Activated CD8-positive, alpha-beta memory T cell treated with anti-CD3 and anti-CD28 coated beads, Interleukin-2, amount 50 U/mL, for 48 hours (primary cell): ENCODE measurements at places on chromosomes 16 and 17.

- DNase-seq: no peak
Observed at GRCh38 chr17:74408262-74408661, 23.6 kb upstream of the GPRC5C start.

GRCh38 chr17:47801906-47802305 lies 19.7 kb downstream of the OSBPL7 start:
- DNase-seq: no peak

DNA sequence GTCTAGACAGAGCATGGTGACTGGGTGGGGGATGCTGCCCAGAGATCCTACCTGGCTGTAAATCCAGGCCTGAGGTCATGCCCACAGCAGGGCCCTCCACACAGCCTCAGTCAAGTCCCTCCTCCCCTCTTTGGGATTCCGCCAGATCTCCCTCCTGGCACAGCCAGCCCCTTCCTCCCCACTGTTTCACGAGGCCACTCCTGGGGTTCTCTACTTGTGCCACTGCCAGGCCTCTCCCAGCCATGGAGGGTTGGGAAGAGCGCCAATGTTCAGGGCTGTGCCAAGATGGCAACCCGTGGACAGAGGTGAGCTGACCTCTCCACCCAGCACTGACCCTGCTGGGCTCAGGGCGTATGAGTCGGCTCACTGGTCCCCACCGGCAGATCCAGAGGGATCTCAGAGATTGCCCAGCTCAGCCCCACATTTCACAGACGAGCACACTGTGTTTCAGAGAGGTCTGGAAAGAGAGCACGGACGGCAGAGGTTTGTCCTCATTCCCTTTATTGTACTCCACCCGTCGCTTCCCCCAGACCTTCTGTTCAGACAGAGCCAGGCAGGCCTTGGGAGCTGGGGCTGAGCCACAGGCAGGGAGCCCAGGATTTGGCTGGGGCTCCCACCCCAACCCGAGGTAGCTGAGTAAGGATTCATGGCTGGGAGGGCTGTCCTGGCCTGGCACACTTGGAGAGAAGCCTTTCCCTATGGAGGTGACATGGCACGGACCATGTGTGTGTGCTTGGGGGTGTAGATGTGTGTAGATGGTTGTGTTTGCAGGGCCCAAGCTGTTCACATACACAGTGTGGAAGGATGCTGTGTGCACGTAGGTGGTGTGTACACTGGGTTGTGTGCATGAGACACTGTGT lies 3.5 kb upstream of the CAMKK1 start:
- DNase-seq: no peak

- no peak for DNase-seq
Observed at GRCh38 chr17:55532670-55533069, 21.4 kb upstream of the SMIM36 start.

DNA sequence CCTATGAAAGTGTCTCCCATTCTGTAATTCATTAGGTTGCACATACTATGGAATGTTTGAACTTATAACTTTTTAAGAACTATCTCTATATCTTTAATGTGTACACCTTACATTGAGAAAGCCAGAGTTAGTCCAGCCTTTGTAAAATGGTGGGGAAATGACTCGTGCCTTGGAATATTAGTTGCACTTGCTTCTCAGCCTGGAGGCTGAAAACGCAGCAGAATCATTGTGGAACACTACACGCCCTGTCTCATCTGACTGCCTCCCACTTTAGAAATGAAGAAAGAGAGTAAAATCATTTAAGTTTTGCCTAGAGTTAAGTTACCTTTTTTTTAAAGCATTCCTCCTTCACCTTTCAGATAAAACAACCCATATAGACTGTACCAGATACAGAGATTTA lies 90.7 kb upstream of the WSB1 start:
- DNase-seq: no peak

- DNase-seq: no peak
Observed at GRCh38 chr16:10386517-10387100, 748 bp downstream of the ATF7IP2 start.

- DNase-seq: no peak
Observed at GRCh38 chr17:20852990-20853370, 189.8 kb downstream of the USP22 start.

DNA sequence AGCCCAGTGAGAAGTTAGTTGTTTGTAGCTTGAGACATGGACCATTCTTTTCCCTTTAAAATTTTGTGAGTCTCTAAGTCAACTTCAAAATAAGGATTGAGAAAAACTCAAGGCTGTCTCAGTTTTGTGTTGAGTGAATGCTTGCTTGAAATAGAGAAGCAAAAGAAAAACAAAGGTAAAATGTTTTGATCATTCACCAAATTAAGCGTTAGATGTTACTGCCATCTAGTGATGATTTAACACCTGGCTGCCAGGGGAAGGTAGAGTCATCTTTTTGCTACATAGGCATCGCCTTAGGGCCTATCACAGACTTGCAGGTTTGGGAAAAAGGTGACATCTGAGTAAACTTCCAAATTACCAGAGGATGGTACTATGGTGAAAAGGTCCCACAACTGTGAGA lies 74.4 kb downstream of the PCTP start:
- no peak for DNase-seq

- no peak for DNase-seq
Observed at GRCh38 chr17:4147751-4148310, 4.8 kb downstream of the CYB5D2 start.

GRCh38 chr17:61352408-61352770 lies 47.3 kb upstream of the TBX2 start:
- DNase-seq: no peak

DNA sequence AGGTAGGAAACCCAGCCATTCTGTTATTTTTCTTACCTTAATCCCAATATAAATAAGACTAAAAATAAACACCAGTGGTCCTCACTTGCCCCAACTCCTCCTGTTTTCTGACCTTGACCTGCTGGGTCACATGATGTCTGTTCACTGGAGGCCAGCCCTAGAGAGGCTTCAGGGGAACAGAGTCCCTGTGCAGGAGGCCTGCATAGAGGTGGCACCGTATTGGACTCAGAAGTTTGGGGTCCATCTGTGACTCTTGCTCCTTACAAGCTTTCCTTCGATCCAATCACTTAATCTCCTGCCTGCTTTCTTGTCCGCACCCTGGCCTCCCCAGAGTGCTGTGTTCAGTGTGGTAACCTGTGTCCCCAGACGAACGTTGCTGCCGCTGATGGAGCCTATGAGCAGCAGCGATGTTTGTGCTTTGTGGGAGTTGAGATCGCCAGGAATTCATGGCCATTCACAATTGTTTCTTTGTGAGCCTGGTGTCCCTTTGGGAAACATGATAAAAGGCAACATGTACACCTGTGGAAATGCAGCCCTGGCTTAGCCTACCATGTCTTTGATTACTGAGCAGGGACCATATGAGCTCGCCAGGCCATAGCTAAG lies 4.7 kb downstream of the IGSF6 start:
- no peak for DNase-seq

DNA sequence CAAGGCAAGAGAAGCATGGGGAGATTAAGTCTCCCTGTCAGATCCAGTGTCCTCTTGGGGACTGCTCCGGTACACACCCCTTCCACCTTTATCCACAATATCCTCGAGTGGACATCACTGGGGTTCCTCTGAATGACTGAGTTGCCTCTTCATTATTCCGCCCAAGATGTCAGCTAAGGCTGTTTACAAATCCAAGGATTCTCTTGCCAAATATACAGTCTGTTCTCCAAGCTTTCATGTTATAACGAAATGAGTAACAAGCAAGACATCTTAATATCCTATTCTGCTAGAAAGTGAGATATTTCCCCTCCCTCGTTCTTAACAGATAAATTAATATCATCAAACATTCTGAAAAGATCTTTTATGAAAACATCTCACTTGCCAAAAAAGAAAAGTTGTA lies 314.1 kb upstream of the IRX5 start:
- DNase-seq: no peak

DNA sequence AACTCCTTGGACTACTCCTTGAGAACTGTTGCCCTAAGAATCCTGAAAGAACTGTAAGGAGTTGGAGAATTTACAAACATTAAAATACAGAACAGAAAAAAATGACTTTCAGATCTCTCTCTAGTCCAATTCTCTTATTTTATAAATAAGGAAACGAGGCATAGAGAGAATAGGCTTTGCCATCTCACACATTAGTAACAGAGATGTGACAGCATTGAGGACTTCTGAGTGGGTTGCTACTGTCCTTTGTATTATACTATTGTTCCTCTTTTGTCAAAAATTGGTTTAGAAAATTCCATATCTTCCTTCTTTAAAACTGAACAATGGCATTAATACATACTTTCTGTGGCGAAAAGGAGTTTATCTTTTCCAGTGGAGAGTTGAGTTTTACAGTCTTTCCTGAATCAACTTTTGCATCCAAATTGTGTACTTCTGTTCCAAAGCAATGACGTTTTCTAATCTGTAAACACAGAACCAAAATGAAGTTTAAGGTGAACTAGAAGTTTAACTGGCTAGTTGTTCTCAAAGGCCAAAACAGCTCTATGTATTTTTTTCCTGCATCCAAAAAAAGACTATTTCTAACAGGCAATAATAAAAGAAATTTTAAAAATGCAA lies 16.5 kb downstream of the BRIP1 start:
- DNase-seq: no peak

DNA sequence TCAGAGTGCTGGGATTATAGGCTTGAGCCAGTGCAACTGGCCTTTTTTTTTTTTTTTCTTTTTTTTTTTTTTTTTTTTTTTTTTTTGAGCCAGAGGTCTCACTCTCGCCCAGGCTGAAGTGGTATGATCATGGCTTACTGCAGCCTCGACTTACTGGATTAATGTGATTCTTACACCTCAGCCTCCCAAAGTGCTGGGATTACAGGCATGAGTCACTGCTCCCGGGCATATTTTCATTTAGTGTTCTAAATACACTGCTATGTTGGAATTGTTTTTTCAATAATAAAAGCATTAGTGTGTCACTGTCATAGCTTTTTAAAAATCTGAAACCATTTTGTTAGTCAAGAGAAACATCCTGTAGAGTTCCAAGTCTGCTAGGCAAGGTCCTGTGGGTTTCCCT lies 40.3 kb downstream of the NDE1 start:
- DNase-seq: no peak

DNA sequence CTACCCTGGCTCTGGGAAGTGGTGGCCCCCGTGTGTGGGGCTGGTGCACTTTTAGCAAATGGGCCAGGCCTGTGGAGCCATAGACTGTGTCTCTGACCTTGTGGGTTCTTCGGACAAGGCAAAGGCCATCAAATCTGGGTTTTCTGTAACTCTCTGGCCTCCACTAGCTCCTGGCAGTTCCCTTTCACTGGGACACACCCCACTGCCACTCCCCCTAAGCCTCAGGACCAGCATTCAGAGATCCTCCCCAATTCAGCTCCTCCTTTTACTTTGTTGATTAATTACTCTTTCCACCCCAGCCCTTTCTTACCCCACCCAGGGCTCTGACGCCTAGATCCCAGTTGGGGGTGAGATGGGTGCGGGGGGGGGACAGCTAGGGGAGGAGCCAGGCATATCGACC lies 53.9 kb upstream of the IRX3 start:
- DNase-seq: no peak

DNA sequence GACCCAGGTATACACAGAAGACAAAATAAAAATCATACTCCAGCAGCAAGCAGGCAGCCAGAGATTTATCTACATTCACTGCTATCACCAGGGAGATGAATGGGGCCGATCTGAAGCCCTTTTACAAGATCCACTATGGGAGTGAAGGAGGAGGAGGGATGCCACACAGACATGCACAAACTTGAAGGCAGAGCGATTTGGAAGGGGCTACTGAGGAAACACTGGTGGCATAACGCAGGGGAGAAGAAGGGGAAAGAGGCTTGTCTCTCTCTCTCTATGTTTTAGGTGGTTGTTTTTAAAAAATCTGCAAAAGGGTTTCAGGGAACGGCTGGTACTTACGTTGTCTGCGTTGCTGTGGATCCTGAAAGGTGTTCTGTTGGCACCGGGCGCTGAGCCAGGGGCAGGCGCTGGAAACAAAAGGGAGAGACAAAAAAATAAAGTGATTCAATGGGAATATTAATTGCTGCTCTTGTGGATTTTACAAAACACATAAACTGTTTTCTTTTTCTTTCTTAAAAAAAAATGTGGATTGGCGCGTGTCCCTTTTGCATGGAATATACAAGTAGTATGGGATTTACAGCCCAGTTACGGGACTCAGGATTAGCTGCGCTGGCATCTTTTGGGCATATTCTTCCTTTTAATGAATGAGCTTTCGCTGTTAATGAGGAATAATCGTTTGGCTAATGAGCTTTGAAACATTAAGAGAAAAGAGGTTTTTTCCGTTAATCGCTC lies 255.3 kb upstream of the PMFBP1 start:
- DNase-seq: no peak

DNA sequence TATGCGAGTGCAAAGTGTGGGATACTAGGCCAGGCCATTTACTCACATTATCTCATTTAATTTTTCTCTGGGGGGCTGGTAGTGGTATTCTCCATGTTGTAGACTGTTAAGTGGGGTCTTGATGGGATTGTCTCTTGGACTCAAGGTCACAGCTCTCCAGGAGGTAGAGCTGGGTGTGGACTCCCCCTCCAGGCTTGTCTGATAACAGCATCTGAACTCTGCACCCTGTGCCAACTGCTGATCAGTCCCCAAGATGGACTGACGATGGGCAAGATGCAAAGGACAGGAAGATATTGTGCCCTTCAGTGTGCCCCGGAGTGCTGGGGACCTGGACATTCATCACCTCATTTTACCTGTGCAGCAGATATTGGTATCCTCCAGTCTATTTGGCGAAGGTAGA lies 147.8 kb downstream of the MSI2 start:
- no peak for DNase-seq

DNA sequence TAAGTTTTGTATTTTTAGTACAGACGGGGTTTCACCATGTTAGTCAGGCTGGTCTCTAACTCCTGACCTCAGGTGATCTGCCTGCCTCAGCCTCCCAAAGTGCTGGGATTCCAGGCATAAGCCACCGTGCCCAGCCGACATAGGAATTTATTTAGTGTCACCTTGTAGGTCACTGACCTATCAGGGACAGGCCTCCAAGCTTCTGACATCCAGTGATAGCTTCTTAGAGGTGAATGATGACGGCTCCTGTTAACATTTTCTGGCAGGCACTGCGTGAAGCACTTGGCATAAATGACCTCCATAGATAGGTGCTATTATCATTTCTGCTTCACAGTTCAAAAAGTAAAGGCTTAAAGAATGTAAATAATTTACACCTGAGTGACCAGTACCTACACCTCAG lies 71.6 kb downstream of the RBFOX1 start:
- DNase-seq: no peak

GRCh38 chr17:34726536-34727384 lies 147.4 kb downstream of the TMEM132E start:
- no peak for DNase-seq
